AG08396 (cell line): ENCODE measurements at places on chromosomes 7 and 10.

- DNase-seq, result no peak
These were observed 64.8 kb downstream of the AVL9 start for GRCh38 chr7:32560075-32560474.

GRCh38 chr10:132411561-132412253 lies 14.7 kb downstream of the PWWP2B start:
- DNase-seq, result peak; percentile 78

DNA sequence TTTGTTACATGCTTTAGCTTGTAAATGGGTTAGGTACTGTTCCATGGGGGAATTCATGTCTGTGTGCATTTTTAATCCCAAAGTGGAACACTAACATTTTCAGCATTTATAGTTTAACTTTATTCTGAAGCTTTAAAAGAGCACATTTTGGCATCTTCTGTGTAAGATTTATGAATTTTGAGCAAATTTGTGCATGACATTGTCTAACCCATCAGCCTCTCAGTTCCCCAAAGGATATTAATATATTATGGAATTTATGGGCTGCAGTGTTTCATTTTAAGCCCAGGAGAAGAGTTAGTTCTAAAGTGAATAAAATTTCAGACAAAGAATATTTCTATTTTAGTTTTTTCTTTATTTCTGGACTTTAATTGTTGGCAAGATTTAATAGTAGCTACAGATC lies 421.4 kb downstream of the PLXDC2 start:
- no peak for DNase-seq

GRCh38 chr7:46484906-46485305 lies 563.8 kb upstream of the IGFBP3 start:
- DNase-seq, result no peak

DNA sequence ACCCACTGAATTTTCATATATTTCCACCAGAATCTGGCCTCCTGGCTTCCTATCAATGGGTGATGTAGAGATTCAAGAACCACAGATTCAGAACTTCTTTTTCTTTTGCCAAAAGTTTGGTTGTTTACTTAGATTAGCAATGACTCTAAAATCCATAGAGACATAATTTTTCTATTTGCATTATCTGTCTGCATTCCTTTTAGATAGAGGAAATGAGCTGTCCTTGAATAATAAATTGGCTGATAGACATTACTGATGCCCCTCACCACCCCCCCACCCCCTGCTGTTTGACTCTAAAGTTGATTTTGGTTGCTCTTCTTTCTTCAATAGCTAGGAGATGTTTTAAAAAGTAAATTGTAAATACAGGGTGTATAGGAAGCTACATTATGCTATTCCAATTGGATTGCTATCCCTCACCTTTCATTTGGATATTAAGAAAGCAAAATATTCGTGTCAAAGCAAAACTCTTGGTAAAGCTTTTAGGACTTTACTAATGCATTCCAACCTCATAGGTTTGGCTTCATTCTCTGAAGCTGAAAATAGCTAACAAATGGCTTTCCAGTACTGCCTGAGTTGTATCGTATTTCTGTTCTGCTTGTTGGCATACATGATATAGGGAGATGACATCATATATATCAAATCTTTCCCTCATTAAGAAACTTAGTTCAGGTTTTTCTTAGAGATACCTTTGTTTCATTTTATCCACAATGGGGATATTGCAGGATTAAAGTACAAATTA lies 606.0 kb downstream of the ARL4A start:
- DNase-seq, result no peak

- DNase-seq, result peak; percentile 29
These were observed 157.0 kb downstream of the TAX1BP1 start for GRCh38 chr7:27897001-27897400.

DNA sequence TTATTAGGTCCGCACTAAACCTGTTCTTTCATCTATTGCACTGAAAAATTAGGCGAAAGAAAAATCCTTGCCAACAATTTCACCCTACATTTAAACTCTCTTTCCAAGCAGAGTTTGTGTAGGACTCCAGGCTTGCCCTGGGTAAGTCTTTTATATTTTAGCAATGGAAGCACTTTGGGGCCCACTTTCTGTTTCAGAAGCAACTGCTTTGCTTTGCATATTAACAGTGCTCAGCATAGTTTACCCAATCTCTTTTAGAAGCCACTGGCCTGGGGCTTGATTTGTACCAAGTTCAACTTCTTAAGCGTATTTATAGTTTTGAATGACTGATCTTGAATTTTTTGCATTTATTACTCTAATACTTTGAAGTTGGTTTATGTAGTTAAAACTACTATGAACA lies 78.8 kb upstream of the MDFIC start:
- no peak for DNase-seq

GRCh38 chr7:135180122-135180521 lies 9.6 kb upstream of the CYREN start:
- no peak for DNase-seq

DNA sequence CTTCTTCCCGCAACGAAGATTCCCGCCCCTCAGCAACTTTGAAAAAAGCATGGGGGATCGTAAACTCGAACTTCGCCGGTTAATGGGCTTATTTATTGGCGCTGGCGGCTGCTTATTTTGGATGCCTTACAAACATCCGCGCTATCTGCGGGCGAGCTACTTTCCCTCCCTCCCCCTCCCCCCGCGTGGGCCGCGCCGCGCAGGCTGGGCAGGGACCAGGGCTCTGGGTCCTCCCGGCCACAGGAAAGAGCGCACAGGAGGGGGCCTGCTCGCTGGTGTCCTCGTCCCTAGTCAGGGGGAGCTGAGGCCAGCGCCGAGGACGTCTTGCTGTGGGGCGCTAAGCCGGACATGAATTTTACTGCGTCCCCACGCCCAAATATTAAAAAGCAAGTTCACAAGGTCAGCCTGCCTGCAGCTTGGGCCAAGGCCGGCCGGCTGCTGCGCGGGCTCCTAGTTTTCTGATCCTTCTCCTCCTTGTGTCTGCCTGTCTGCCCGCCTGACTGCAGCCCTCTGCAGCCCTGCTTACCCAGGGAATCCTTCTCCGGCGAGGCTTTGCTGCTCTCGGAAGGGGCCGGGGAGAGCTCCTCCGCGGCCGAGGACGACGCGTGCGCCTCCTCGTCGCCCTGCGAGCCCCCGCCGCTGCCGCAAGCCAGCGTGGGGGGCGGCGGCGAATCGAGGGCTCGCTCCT lies 1.2 kb downstream of the HOXA10 start:
- DNase-seq, result peak; percentile 63

DNA sequence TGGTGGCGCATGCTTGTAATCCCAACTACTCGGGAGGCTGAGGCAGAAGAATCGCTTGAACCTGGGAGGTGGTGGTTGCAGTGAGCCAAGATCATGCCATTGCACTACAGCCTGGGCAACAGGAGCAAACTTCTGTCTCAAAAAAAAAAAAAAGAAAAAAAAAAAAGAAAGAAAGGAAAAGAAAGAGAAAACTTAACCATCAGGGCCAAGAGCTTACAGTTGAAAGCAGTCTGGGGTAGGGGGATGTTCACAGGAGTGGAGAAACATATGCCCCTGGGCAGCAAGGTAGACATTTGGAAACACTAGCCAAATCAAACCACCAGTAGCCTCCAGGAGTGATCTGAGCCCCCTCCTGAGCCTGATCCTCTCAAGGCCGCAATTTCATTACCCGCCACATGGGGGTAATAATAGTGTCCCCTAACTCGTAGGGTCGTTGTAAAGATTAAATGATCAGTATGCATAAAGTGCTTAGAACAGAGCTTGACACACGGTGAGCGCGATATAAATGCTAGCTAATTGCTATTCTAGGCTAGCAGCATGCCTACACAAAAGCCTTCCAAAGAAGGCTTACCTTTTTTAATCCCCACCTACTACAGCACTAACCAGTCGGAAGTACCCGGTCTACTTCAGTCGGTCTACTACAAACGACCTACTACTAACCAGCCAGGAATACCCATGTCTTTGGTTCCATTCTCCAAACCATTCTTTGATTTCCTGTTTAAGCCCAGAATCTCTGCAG lies 274.3 kb upstream of the NEBL start:
- peak; percentile 14 for DNase-seq

GRCh38 chr7:140142031-140142430 lies 34.8 kb downstream of the KDM7A start:
- DNase-seq, result no peak
